ENCODE measurements at places on chromosomes 16 and 17.
A peak's percentile ranks its signal among the peaks of the same experiment; 100 is the strongest.

- ATAC-seq = no peak
Observed at GRCh38 chr16:685967-686366, 1.8 kb upstream of the JMJD8 start.

DNA sequence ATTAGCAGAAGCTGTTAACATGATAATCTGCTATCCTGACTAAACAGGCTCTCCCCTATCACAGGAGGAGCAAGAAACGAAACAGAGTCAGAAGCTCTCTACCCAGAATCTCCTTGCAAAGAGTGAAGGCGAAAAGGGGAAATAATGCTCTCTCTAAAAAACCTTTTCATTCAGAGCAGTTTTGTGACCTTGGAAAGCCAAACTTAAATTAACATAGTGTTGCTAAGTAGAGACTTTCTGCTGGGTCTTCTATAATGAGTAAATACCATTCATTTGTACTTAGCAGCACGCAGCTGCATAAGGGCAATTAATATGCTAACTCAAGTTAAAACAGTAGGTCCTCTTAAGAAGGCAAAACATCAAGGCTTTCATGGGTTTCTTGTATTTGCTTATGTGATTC lies 101.7 kb upstream of the GPR139 start:
- no peak for ATAC-seq

DNA sequence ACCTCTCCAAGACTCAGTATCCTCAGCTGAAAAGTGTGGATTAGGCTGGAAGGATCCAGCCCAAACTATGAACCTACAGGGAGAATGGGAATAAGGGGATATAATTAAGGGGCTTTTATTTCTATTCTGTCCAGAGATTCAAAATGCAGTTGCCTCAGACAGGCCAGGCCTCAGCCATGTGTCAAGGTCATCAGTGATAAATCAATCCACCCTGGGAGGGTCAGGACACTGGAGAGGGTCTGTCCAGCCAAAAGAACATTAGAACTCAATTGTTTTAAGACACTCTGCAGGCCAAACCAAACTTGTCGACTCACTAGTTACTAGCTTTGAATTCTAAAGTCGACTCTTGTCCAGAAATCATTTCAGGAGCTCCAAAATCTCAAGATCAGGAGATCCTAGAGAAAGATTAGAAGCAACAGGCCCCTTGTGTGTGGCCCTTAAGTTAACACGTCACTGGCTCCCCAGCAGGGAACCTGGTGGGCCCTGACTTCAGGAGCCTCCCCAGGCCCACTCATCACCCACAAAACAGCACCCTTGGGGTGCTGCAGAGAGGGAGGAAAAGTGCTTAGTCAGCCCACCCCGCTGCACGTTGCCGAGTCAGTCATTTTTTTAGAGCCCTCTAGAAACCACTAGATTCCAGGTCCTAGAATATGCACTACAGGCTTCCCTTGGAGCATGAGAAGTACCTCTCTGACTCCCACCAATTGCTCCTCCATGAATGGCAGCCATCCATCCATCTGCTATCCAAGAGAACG lies 156.8 kb downstream of the XYLT1 start:
- no peak for ATAC-seq

DNA sequence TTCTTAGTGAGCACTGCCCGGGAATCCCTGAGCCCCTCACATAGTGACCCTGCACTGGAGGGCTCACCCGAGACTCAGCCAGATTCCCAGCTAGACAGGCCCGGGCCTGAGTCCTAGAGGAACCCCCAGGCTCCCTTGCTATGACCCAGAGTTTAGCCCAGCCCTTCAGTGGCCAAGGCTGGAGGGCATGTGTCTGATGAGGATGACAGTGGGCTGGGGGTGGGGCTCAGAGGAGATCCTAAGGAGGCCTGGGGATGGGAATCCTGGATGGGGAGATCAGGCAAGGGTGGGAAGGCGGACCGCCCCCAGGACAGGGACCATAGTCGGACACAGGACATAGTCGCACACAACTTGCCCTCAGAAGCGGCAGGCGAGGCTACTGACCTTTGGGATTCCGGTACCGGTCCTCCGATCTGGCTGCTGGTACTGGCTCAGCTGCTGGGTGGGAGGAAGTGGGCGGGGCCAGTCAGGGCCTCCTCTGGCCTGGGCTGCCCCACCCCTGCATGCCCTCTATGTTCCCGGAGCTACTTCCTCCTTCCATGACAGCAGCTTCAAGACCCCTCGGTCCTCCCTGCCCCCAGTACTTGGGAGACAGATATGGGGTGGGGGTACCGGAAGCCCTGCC lies 1.1 kb downstream of the CD79B start:
- ATAC-seq = peak; percentile 76

- no peak for ATAC-seq
Observed at GRCh38 chr17:17837966-17838962, 1.5 kb upstream of the SREBF1 start.

GRCh38 chr16:84794626-84795025 lies 25.2 kb upstream of the CRISPLD2 start:
- ATAC-seq = no peak

DNA sequence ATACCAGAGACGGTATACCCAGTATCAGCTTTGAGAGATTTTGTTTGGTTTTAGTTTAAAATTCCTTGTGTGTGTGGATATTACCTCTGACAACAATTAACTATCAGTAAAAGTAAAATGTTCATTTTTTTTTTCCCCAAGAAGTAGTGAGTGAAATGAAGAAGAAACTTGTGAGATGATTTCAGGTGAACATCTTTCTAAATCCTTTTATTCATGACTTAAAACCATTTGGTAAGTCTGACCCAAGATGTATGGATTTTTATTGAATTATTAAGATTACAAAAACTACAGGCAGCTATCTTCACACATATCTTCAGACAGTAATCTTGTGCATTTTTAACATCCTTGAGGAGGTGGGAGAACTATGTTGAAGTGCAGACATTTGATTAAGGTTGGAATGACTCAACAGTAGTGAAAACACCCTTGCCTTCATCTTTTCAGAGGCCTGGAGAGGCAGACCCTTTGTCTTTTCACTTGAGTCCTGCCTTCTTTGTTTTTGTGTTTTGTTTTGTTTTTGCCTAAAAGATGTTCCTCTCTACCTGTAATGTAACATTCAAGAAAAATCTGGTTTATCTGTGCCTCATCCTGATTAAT lies 240.3 kb upstream of the TBX2 start:
- no peak for ATAC-seq

- no peak for ATAC-seq
Observed at GRCh38 chr16:50103764-50104163, 38.0 kb downstream of the HEATR3 start.

- ATAC-seq = no peak
Observed at GRCh38 chr17:67256075-67256732, 11.2 kb upstream of the HELZ start.

GRCh38 chr17:7346761-7347614 lies 5.0 kb upstream of the KCTD11 start:
- no peak for ATAC-seq

- no peak for ATAC-seq
Observed at GRCh38 chr17:44879376-44879775, 19.9 kb downstream of the EFTUD2 start.

DNA sequence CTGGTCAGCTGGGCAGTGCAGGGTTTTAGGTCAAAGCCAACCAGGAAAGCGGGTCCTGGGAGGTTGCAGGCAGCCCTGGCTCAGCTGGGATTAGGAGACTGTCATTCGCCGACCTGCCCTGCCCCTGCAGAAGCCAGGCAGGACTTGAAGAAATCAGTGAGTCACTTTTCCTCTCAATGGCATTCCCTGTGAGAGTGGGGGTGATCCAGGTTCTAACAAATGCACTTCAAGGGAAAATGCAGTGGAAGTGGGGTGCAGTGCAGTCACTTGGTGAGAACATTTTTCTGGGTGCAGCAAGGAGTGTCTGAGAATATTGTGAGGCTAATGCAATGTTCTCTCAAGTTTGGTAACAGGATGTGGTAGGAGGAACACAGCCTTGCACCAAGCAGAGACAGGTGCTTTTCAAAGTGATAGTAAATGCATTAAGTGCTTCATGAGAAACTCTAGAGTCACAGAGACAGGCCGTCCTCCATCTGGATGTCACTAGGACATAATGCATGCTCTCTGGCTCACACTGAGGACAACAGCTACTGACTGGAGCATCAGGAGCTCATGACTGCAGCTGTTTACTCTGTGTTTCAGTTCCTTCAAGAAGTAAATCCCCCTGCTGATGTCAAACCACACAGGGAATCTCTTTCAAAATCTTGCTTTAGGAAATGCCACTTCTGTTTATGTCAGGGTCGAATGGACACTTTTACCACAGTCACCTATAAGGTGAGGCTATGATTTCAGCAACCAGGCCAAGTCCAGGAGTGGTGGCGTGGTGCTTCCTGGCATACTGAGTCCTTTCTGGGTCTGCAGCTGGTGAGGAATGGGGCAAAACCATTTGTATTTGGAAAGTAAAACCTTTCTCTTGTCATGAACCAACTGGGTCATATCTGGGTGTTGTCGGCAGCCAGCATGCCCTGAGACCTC lies 16.7 kb downstream of the CDK5R1 start:
- no peak for ATAC-seq

DNA sequence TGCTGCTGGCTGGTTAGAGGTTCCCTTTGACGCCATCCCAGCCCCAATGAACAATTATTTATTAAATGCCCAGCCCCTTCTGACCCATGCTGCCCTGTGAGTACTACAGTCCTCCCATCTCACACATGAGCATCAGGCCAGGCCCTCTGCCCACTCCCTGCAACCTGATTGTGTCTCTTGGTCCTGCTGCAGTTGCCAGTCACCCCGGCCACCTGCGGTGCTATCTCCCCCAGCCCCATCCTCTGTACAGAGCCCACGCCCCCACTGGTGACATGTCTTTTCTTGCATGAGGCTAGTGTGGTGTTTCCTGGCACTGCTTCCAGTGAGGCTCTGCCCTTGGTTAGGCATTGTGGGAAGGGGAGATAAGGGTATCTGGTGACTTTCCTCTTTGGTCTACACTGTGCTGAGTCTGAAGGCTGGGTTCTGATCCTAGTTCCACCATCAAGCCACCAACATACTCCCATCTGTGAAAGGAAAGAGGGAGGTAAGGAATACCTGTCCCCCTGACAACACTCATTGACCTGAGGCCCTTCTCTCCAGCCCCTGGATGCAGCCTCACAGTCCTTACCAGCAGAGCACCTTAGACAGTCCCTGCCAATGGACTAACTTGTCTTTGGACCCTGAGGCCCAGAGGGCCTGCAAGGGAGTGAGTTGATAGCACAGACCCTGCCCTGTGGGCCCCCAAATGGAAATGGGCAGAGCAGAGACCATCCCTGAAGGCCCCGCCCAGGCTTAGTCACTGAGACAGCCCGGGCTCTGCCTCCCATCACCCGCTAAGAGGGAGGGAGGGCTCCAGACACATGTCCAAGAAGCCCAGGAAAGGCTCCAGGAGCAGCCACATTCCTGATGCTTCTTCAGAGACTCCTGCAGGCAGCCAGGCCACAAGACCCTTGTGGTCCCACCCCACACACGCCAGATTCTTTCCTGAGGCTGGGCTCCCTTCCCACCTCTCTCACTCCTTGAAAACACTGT lies 11.3 kb downstream of the CX3CL1 start:
- peak; percentile 75 for ATAC-seq

DNA sequence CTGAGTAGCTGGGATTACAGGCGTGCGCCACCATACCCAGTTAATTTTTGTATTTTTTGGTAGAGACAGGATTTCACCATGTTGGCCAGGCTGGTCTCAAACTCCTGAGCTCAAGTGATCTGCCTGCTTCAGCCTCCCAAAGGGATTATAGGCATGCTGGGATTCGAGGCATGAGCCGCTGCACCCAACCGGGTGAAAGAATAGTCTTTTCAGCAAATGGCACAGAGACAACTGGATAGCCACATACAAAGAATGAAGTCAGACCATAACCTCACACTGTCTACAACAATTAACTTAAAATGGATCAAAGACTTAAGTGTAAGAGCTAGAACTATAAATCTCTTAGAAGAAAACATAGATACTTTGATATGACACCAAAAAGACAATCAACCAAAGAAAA lies 67.6 kb downstream of the TBC1D16 start:
- no peak for ATAC-seq

DNA sequence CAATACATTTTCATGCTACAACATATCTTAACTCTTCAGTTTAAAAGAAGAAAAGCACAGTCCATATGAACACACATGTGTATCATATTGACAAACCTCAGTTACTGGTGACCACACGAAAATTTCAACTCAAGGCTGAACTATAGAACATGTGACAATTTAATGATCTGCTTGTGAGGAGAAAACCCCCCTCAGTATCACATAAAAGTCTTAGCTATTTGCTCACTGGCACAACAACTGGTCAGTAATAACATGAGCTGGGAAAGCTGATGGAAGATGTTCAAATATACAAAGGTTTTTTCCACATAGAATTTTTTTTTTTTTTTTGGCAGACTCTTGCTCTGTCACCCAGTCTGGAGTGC lies 19.5 kb downstream of the ZNF652 start:
- ATAC-seq = no peak

DNA sequence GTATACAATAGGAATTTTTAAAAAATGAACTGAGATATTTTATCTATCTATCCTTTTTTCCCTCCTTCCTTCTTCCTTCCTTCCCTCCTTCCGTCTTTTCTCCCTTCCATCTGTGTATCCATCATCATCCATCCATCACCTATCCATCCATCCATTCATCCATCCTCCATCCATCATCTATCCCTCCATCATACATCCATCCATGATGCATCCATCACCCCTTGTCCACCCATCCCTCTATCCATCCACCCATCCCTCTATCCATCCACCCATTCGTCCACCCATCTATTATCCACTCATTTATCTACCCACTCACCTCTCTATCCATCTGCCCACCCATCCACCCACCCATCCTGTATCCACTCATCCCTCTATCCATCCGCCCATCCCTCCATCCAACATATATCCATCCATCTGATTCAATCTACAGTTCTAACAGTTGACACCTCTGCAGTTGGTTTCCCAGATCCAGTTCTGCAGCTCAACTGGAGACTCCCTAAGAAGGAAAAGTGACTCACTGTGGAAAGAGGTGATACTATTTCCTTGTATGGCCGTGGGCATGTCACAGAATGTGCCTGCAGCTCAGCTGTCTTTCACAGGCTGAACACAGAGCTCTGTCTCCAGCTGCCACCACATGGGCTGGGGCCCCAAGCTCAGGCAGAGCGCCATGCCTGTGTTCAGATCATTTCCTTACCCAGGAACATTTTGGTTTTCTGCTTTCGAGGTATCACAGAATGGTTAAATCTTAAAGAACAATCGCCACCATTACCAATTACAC lies 130.8 kb downstream of the XYLT1 start:
- ATAC-seq = peak; percentile 58
